ENCODE measurements at places on chromosomes 13 and 19.

- DNase-seq: no peak
These were observed 138.3 kb downstream of the MTUS2 start for GRCh38 chr13:28958441-28958840.

DNA sequence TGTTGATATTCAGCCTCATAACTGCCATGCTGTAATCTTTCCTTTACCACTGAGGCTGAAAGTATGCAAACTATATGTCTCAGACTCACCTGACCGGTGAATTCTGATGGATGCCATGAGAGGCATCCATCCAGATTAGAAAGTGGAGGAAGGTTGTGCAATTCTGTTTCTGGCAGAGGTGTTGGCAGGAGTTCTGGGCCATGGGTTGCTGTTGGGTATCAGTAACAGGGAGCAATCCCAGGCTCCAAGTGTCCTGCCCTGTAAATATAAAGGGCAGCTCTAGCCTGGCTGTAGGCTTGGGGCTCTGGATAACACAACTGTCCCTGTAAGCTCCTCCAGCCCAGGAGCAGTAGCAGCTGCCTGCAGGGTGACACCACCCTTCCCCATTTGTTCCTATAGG, 77.4 kb upstream of the ABCC4 start:
- no peak for DNase-seq

- DNase-seq: no peak
These were observed 5.0 kb downstream of the LGALS14 start for GRCh38 chr19:39709026-39709872.

DNA sequence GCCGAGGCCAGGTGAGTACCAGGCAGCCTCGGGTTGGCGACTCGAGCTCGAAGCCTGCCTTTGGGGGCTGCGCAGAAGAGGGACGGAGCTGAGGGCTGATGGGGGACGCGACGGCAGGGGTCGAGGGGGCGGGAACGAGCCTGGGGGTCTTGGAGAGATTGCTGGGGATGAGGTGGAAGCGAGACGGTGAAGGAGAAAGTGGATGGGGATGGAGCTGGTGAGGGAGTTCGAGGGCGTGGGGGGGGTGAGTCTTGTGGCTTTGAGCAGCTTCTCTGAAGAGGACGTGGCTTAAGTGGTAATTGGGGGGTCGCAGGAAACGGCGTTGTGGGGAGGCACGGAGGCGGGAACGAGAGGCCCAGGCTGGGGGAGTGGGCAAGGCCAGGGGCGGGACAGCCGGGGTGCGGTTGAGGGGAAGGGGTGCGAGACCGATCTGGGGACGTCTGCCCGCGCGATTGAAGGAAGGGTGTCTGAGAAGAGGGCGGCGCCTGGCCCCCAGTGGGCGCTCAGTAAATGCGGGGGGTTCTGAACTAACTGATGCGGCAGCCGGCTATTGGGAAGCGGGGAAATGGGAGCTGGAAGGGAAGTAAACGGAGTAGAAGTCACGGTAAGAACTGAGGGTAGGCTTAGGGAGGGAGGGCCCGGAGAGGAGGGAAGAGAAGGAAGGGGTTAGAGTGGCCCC, 426 bp downstream of the MYO9B start:
- DNase-seq: peak; percentile 27

DNA sequence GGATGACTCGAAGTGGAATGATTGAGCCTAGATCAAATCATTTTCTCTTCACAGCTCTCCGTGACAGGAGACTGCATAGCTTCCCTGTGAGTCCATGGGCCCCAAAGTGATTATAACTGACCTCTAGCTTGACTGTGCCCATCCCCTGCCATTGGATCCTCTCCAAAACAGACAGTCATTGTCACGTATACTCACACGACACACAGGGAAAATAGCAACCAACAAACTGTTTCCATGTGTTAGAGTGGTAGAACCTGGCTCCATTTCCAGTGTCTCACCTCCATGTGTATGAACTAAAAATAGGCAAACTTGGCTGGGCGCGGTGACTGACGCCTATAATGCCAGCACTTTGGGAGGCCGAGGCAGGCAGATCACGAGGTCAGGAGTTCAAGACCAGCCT, 48.8 kb upstream of the NPAS1 start:
- no peak for DNase-seq

DNA sequence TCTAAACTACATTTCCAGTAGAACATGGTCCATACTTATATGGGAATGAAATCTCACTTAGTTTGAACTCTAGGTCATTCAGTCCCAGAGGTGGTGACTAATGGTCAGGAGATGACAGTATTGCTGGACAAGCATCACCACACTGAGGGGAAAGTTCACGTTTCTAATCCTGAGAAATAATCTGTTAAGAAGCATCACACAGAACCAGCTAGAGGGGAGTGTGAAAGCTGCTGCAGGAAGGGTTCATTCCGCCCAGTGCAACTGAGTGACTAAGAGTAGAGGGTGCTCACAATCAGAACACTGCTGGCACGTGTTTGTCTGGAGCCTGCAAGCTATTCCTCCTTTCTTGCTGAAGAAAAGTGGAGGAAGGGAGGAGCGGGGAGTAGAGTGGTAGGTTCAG, 2.7 kb downstream of the COL4A1 start:
- no peak for DNase-seq

DNA sequence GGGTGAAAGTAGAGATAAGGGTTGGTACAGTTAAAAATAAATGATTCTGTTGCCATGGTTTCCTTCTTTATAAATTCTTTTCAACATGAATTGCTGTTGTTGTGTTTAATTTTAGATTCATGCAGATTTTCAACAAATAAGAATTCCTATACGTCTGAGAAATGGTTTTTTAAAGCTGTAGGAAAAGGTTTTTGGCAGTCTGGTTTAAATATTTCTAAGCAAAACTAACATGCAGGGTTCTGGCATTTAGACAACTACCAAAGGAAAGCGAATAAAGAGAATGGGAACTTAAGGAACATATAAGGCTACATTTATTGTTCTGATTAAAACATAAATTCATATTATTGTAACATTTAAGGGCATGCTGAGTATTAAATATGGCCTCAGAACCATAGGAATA, 203.0 kb upstream of the MIR17HG start:
- DNase-seq: no peak

DNA sequence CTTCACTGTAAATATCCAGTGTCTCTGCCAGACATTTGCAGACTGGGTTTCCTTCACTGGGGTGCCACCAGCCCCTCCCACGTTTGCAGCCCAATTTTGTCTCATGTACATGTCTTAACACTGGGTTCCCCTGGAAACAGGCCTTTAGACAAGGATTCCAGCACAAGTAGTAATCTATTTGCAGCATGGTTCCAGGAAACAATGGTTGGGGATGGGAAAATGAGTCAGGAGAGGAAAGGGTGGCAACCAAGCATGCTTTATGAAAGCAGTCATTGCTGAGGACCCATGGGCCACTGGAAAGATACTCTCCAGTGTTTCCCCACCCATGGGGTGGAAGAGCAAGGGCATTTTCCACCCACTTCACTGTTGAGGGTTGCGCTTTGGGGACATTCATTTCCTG, 53.6 kb upstream of the FARP1 start:
- no peak for DNase-seq

- no peak for DNase-seq
These were observed 7.7 kb downstream of the C2CD4C start for GRCh38 chr19:400976-401865.

DNA sequence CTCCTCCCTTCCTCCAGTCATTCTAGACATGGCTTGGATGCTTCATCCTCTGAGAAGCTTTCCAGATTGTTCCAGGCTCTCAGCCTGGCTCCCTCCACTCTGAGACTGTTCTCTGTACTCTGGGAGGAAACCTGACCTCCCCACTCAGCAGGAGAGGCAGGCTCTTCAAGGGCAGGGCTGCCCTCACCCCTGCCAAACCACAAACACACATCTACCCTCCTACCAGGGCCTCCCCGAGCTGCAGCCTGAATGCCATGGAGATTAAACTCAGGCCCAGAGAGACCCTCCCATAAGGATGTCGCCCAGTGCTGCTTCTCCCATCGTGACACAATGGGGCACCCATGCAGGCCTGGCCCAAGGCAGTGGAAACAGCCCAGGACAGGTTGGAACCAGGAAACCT, 16.2 kb downstream of the NUMBL start:
- peak; percentile 15 for DNase-seq

GRCh38 chr19:1648459-1648849, 4.0 kb downstream of the TCF3 start:
- DNase-seq: no peak

- no peak for DNase-seq
These were observed 1.4 kb downstream of the PEG3 start for GRCh38 chr19:56838909-56839651.

DNA sequence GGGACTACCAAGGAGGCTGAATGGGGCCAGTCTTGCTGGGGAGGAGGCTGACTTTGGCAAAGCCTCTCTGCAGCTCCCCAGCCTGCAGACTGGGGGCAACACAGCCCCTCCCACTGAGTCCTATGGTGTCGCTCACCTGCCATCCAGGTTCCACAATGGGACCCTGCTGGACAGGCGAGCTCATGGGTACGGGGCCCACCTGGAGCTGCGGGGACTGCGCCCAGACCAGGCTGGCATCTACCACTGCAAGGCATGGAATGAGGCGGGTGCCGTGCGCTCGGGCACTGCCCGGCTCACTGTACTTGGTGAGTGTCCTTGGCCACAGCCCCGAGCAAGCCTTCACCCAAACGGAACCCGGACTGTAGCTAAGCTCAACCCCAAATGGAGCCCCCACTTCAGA, 5.0 kb downstream of the CILP2 start:
- DNase-seq: no peak

GRCh38 chr19:45558399-45558878, 26.2 kb downstream of the OPA3 start:
- peak; percentile 71 for DNase-seq

GRCh38 chr13:92135509-92135908, 737.1 kb downstream of the GPC5 start:
- DNase-seq: no peak

DNA sequence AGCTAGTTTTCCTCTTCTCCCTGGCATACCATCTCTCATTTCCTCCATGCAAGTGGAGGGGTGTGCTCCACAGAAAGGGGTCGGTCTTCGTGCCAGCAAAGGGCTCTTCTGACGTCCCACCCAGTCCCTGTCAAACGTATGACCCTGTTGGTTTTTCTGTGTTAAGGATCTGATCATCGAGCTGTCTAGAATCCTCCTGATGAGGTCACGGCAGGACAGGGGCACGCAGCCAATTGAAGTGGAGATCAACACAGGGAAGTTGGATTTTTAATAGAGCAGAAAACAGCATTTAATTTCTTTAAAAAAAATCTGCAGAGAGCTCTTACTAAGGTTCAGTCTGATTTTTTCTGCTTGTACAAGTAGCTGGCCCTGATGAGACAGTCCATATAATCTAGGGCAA, 339.4 kb downstream of the TEX29 start:
- DNase-seq: no peak

DNA sequence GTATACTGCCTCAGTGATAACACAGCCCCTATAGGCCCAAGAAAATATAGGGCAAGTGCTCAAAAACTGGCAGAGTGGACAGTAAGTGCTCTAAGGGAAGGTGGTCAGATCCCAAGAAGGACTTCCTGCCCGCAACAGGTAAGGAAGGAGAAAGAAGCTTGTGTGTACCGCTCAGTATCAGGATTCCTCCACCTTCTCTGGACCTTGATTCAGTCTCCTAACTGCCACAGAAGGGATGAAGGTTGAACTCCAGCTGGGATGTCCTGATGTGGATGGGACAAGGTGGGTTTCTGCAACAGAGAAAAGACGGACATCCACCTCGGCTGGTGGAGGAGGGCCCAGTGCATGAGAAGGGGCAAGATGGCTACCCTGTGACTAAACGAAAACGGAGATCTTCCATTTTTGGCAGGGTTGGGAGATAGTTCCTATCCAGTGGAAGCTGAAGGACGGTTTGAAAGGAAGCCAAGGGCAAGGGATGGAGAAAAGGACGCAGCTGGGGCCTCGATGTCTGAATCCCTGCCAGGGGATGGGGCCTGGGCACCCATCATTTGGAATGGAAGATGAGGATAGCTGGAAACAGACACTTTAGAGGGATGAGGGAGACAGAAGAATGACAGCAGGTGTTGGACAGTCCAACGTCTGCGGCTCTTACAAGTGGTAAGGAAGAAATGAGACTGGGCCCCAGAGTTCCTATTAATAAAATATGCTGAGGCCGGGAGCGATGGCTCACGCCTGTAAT, 1.3 kb upstream of the ATF5 start:
- no peak for DNase-seq

DNA sequence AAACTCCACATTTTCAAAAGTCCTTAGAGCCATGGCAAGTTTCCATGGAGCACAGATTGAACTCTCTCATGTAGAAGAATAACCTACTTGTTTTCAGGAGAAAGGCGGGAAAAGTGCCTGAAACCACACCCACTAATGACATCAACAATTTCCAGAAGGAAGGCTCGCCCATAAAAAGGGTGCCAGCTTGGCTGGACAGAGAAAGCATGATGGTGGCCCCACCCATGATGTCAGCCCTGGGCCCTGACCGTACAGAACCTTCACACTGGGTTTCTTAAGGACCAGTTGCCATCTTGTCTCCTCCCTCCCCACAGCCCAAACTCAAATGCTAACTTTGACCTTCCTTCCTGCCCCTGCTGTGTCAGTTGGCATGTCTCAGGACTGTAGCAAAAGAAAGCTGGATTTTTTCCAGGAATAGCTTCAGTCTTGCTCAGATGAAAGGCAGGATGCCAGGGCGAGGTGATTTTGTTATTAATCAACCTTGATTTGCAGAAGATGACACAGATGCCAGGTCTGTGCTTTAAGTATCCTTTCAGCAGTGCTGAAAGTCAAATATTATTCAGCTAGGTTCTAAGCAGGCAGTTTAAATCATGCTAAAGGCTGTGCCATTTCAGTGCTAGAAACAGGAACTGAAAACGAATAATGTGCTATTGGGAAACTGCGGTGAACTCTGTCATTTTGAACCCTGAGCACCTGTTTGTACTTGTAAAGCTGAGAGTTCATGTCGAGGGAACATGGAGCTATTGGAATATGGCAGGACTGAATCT, 89.5 kb upstream of the RFC3 start:
- DNase-seq: no peak

DNA sequence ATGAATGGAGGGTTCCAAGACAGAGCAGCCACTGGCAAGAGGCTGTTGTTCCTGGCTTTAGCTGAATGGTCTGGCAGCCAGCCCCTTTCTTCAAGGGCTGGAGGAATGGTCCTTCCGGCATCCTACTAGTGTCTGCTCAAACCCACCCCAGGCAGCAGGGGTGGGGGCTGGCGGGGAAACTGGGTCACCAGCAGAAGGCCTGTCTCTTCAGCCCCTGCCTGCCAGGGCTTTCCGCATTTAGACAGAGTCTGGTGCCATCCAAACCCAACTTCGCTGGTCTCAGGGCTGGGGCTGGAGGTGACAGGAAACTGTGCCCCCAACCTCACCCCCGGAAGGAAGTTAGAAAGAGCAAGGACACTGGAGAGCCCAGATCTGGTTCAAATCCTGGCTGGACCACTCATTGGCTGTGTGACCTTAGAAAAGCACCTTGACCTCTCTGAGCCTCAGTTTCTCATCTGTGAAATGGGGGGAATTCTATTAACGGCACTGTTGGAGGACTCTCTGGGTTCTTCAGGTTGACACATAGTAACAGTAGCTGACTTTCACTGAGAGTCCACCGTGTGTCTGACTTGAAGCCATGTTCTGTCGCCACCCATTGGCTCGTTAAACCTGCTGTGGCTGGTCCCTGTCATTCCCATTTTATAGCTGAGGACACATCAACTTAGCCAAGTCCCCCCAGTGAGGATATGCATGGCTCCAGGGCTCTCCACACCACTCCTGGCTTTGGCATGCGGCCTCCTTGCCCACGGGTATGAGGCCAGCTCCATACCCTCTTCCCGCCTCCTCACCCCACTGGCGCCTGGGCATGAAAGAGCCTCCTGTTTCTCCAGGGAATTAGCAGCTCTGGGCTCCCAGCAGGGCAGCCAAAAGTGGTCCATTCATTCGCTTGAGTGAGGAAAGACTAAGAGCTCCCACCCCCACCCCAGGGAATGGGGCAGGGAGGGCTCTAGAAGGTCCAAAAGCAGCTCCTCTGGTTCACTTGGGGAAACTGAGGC, 2.5 kb upstream of the NR2C2AP start:
- no peak for DNase-seq

- DNase-seq: no peak
These were observed 60.2 kb downstream of the ESD start for GRCh38 chr13:46736541-46737310.
